Kidney (tissue), 22 donors: ENCODE measurements at places on chromosomes 7 and 10. TPM values are rescaled to one million over a fixed set of nuclear protein-coding genes. Genes with fewer than 3 reads are reported as not detected.

- DNase-seq, result peak; percentile 40
Measured at GRCh38 chr7:151834271-151835035, 42.5 kb downstream of the PRKAG2 start.

GRCh38 chr10:126250527-126251310 is 137.6 kb downstream of the ADAM12 start:
- no peak for DNase-seq

DNA sequence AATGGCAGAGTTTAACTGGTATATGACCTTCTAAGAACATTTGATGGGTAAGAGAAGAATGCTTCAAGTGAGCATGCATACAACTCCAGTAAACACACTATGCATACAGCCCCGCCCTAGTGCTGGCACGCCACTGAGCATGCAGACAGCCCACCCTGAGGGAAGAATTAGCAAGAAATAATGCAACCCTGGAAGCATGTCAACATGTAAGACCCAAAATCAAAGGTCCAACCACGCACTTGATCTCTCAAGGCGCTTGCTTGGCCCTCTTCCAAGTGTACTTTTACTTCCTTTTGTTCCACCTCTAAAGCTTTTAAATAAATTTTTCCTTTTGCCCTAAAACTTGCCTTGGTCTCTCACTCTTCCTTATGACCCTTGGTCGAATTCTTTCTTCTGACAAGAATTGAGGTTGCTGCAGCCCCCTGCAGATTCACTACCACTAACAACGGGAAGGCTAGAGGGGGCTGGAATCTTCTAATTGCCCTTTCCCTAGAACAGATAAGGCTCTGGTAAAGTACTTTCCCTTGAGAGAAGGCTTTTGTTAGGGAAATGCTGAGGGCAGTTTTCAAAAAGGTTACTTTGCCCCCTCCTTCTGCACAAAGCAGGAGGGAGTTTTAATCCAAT is 3.4 kb downstream of the FAM24B start:
- DNase-seq, result no peak

DNA sequence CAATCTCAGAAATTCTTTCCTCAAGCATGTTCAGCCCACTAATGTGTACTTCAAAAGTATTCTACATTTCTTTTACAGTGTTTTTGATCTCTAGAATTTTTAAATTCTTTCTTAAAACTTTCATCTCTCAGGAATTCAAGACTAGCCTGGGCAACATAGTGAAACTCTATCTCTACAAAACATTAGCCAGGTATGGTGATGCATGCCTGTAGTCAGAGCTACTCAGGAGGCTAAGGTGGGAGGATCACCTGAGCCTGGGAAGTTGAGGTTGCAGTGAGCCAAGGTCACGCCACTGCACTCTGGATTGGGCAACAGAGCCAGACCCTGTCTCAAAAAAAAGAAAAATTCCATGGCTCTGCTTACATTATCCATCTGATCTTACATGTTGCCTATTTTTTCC is 5.0 kb upstream of the EGFR start:
- no peak for DNase-seq

- DNase-seq, result no peak
Measured at GRCh38 chr10:87829986-87830729, 12.1 kb upstream of the ATAD1 start.

DNA sequence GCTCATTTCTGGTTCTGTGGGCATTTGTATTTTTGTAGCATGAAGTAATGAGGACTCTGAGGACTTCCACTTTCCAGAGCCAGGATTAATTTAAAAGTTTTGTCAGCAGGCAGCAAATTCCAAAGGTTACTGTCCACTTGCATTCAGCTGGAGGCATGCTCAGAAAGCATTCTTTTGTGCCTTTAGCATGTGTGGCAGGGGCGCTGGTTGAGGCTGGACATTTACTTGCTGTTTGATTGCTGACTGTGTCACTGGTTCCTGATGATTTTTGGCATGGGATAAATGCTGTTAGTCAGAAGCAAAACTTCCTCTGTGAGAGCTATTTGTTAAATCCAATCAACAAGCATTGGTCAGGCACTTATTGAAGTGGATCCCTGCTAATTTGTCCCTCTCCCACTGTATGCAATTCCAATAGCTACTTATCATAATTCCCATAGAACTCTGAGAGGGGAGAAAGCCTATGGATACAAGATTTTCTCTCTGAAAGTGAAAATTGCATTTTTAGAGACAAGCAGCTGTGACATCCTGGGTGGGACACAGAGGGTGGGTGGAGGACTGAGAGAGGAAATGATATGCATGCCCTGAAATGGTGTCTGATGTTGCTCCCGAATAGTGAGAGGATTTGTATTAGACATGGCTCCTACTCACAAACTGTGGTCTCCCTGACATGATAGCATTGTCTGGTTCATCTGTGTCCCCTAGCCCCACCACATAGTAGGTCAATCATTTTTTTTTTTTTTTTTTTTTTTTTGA is 161.2 kb upstream of the WDR11 start:
- no peak for DNase-seq

GRCh38 chr7:66904063-66904593 is 16.9 kb upstream of the TMEM248 start:
- DNase-seq, result no peak

GRCh38 chr7:1548438-1548831 is 7.6 kb downstream of the TMEM184A start:
- DNase-seq, result no peak

GRCh38 chr10:598415-599170 is 90.9 kb downstream of the DIP2C start:
- DNase-seq, result no peak

The DHX32 gene
- 20.0 TPM for polyA plus RNA-seq

The BMPER gene
- polyA plus RNA-seq, result 0.80 TPM

The WDFY4 gene
- 1.7 TPM for polyA plus RNA-seq

The KIF11 gene
- 0.39 TPM for polyA plus RNA-seq

The SKIDA1 gene
- polyA plus RNA-seq, result 0.71 TPM

The FAM25C gene
- polyA plus RNA-seq, result not detected
